ENCODE measurements at places on chromosomes 12 and 14.
A peak's percentile ranks its signal among the peaks of the same experiment; 100 is the strongest.

DNA sequence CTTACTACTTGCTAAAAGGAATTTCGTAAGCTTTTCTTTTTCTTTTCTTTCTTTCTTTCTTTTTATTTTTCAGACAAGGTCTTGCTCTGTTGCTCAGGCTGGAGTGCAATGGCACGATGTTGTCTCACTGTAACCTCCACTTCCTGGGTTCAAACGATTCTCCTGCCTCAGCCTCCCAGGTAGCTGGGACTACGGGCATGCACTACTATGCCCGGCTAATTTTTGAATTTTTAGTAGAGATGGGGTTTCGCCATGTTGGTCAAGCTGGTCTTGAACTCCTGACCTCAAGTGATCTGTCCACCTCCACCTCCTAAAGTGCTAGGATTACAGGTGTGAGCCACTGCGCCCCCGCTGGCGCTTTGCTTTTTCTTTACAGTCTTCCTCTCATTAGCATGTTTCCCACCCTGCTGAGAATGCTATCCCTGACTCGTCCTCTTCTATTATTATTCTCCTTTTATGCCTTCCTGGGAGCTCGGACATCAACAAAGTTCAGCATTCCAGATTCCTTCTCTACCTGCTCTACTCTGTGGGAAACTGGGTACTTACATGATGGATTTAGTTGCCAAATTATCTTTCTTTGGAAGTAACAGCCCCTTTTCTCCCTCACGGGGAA, 3.1 kb downstream of the MTHFD1 start:
- no peak for DNase-seq

DNA sequence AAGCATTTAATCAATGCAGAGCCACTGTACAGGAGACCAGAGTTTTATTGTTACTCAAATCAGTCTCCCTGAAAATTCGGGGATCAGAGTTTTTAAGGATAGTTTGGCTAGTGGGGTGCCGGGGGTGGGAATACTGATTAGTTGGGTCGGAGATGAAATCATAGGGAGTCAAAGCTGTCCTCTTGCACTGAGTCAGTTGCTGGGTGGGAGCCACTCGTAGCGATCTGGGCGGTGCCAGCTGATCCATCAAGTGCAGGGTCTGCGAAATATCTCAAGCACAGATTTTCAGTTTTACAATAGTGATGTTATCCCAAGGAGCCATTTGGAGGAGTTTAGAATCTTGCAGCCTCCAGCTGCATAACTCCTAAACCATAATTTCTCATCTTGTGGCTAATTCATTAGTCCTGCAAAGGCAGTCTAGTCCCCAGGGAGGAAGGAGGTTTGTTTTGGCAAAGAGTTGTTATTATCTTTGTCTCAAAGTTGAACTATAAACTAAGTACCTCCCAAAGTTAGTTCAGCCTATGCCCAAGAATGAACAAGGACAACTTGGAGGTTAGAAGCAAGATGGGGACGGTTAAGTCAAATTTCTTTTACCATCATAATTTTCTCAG, 169.4 kb upstream of the PLEKHG7 start:
- DNase-seq: no peak

- peak; percentile 17 for DNase-seq
Measured at GRCh38 chr12:10392394-10392930, 2.6 kb upstream of the KLRK1 start.

- DNase-seq: no peak
Measured at GRCh38 chr12:51005671-51006070, 20.5 kb downstream of the SLC11A2 start.

GRCh38 chr12:106956048-106956578, 406 bp downstream of the TMEM263 start:
- peak; percentile 71 for DNase-seq

DNA sequence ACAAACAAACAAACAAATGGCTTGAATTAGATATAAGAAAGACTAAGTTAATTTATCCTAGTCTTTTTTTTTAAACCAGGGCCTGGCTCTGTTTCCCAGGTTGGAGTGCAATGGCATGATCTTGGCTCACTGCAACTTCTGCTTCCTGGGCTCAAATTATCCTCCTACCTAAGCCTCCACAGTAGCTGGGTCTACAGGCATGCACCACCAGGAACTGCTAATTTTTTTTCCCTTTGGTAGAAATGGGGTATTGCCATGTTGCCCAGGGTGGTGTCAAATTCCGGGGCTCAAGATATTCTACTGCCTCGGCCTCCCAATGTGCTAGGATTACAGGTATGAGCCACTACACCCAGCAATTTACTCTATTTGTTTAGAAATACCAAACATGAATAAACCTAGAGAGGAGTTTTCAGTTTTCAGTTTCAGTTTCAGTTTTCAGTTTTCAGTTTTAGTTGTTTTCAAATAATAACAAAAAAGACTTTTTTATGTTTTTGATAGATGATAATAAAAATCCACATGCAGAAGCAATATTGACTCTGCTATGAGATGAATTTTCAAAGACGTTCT, 817.0 kb downstream of the FLRT2 start:
- no peak for DNase-seq

DNA sequence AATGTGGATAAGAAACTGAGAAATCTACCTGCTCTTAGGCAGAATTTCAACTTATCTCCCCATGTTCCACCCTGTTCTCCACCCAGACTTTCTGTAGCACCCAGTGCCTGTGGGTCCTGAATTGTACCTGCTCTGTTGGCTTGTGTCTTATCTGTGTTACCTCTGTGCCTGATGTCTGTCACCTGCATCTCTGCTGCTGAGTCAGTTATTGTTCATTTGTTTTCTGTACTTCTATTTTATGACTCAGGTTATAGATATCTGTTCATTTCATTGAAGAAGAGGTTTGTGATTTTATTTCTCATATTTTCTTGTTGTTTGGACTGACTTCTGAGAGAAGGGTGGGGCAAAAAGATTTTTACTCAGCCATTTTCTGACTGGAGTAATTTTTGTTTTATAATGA, 11.7 kb downstream of the SOCS4 start:
- DNase-seq: no peak

GRCh38 chr12:49287876-49288275, 7.1 kb upstream of the PRPH start:
- DNase-seq: no peak

- DNase-seq: no peak
Measured at GRCh38 chr14:105100910-105101309, 35.7 kb upstream of the GPR132 start.

DNA sequence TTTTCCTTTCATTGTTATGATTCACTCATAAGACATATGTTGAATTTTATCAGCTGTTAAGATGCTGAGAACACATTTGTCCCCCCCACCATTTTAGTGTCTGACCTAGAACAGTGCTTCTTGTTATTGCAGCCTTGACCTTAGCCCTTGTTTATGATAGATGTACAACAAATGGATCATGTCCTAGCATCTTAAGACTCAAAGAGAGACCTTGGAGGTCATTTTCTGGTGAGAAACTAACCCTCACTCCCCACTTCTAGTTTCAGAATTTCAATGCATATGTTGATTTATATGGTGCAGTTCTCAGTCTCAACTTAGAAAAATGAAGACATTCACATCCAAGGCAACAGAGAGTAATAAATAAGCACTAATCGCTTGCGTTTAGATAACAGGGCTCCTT, 391.2 kb downstream of the AEBP2 start:
- peak; percentile 35 for DNase-seq

Data from GM13977 (cell line).